ENCODE measurements at places on chromosomes 12 and 14.

DNA sequence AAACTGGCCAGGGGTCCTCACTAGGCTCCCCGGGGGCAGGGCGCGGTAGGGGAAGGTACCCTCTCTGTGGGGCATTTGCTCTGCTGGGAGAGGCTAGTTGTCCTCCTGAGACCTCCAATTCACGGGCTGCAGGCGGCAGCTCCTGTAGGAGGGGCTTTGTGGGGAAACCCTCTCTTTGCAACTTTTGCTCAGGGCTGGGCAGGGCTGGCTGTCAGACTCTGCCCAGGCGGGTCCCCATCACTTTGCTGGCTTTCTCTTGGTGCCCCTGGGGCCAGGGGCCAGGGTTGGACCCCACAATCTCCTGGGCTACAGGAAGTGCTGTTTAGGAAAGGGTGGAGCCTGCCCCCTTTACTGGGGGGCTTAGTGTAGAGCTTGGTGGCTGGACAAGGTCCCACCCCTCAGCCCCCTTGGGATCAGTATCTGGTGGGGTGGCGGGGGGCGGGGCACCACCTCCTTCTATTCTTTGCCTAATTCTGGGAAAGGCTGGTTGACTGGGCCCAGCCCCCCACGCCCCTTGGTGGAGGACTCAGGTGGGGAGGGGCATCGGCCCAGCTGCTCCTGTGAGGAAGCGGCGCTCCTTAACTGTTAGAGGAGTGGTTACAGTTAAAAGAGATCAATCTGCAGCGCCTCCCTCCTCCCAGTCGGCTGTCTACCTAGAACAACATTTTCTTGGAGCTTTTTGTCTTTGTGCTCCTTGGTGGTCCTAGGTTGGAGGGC, 918.7 kb downstream of the AACS start:
- DNase-seq = no peak

DNA sequence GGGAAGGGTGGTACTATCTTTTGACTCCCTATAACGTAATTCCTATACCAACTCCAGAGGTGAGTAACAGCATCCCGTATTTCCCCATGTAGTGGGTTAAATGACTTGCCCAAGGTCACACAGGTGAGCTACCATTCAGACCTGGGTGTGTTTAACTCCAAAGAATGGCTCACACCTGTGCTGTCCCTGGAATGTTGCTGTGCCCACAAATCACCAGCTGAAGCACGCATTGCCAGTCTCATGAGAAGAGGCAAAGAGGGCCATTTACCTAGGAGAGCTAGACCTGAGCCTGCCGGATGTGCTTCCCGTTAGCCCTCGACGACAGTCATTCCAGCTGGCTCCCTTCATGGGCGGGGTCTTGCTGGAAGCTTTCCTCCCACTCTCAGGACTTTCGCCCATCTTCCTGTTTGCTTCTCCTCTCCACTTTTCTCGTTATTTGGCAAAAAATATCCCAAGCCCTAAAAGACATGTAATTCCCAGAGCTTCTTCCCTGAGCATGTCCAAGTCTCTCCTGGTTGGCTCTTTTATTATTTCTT, 106.6 kb upstream of the VASH1 start:
- no peak for DNase-seq

- no peak for DNase-seq
Measured at GRCh38 chr12:48996794-48997718, 2.1 kb downstream of the DDN start.

- DNase-seq = no peak
Measured at GRCh38 chr12:67483871-67484554, 164.5 kb upstream of the DYRK2 start.

DNA sequence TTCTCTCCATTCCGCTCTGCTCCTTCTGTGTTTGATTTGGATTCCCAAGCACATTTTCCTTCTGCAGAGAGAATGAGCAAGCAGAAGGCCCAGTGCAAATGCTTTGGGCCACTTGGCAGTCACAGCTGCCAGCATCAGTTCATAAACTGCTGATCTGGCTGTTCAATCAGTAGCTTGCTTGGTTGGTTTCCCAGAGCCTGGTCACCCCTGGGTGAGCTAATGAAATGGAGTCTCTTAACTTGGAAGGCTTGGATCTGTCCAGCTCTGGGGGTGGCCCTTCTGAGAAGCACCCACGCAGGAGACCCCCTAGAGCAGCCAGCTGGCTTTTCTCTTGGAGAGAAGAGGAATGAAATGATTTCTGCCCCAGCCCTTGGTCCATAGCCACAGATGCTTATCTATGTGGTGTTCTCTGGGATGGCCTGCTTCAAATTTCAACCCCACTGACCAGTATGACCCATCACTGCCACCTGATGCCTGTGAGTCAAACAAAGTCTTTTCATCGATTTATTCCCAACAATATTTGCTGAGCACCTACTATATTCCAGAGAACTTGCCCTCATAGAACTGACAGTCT, 30.3 kb downstream of the FAIM2 start:
- DNase-seq = no peak

GRCh38 chr12:57733928-57734327, 4.6 kb downstream of the AGAP2 start:
- no peak for DNase-seq

- DNase-seq = no peak
Measured at GRCh38 chr12:121858662-121859572, at the start of gene HPD. Gene HPD (minus strand): TSS chr12:121858859. CDS start chr12:121858823, 36 bp downstream.

- DNase-seq = no peak
Measured at GRCh38 chr12:90593596-90594295, 361.2 kb downstream of the CCER1 start.

GRCh38 chr12:53726946-53727309, 324 bp downstream of the CALCOCO1 start:
- no peak for DNase-seq

- no peak for DNase-seq
Measured at GRCh38 chr12:113990250-113991223, 24.4 kb upstream of the RBM19 start.

DNA sequence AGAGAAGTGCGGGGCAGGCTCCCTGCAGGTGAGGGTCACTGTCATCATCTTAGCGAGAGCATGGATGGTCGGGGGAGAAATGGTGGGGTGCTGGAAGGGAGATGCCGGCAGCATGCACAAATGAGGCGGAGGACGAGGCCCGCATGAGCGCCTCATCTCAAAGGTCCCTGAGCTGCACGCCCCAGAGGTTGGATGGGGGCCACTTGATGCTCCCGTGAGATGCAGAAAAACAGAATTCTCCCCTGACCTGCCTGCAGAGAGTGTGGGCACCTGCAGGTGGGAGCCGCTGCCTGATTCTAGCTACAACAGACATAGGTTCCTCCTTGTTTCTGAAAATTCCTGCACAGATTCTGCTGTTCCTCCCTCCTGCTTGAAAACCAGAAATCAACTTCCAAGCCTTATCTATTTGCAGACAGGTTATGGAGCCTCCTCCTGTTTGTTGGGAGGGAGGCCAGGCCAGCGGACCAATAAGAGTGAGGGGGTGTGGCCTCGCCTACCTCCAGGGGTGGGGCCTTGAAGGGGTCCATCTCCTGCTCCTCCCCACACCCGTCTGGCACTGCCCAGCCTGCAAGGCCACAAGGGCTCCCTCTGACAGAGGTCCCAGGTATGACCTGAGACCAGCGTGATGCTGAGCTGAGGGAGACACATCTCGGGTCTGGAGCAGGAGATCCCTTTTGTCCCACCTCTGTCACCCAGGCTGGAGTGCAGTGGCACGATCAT, 67.2 kb downstream of the KDM2B start:
- no peak for DNase-seq

GRCh38 chr14:74979029-74979428, 23.6 kb upstream of the PGF start:
- DNase-seq = no peak

GRCh38 chr12:77685112-77685511, 145.6 kb upstream of the NAV3 start:
- DNase-seq = no peak

DNA sequence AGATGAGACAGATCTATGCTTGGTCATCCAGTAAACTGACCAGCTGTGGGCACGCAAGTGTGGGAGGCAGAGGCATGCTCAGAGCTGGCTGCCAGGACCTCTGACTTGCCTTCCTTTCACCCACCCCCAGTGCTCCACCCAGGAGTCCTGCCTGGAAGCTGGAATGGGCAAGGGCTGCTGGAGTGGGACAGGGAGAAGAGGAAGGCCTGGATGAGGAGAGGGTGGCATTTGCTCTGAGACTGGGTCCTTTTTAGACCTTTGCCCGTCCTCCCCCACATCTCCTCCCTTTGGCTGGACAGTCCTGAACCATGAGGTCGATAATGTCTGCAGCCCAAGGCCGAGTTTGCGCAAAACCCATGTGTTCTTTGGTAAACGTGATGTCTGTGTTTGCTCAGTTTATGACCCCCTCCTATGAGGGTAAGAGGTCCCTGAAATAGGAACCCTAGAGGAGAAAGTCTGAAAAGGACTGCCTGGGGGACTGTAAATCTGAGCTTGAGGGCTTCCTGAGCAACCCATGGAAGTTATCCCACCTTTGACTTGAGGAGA, 3.8 kb upstream of the INHBE start:
- DNase-seq = no peak

DNA sequence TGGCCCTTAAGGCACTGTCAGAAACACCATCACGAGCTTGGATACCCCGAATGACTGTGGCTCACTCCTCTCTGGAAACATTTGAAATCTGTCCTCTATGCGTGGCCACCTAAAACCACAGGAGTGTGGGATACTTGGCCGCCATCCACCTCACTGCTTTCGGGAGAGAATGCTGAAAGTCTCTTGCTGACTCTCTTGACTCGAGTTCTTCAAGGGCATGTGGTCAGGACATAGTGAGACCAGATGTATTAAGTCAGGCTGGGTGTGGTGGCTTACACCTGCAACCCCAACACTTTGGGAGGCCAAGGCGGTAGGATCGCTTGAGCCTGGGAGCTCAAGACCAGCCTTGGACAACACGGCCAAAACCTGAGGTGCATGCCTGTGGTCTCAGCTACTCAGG, 174.7 kb upstream of the ALG10B start:
- DNase-seq = no peak

DNA sequence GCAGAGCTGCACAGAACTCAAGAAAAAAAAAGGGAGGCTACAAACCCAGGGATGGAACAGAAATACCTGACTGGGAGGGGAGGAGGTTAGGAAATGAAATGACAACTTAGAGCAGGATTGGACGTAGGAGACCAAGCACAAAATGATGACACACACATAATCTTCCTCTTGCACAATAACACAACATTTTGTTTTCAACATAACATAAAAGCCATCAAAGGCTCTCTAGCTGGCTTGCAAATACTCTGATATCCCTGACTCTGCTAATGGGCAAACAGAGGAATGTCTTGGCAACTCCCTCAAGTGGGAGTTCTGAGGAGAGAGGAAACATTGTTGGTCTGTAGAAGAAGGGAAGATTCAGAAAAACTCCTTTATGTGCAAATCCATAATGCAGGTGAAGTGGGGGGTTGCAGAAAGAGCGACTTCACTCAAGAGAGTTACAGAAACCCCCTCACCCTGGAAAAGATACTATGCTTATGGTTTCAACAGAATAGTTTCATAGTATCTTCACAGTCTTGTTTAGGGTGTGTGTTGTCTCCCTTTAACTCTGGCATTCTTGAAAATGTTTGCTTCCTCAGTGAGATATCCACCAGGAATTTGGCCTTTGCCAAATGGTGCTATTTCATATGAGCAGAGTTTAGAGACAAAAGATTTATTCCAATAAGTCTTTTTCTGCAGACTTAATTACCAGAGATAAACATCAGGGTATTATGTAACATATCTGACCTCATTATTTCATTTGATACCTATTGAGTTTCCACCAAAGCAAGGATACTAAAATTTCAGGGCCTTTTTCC, 43.8 kb upstream of the LTBP2 start:
- no peak for DNase-seq

DNA sequence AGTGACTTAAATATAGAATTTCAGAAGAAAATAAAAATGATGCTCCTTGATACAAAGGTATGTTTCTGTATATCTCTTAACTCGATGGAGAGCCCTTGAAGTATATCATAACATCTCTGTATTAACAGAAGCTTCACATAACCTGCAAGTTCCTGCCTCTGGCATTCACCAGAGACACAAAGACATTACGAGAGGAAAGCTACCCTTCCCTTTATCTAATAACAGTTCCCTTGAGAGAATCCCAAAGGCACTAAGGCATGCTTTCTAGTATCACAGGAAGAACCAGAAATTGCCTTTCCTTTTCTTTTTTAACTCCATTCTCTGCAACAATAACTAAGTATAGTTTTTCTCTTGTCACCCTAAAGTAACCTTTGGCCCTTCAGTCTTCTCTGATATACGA, 164.5 kb downstream of the MGAT4C start:
- no peak for DNase-seq

DNA sequence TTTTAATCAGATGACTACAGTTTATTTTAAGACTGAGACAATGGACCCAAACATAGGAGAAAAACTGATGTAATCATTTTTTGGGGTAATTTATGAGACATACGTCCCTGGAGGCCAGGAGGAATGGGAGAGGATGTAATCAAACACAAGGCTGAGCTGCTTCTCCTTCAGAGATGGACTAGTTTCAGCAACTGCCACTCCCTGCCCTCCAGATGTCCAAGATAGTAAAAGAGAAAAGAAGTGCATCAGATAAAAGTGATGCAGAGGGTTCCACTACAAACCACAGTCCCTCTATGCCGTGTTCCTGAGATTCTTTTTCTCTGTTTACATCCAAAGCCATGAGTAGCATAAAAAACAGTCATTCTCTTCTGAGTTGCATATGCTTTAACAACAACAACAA, 101.1 kb downstream of the DACT1 start:
- DNase-seq = no peak

GRCh38 chr12:64716839-64717455, 42.3 kb downstream of the GNS start:
- DNase-seq = no peak

- no peak for DNase-seq
Measured at GRCh38 chr14:22500954-22501726, 87.9 kb downstream of the DAD1 start.

- DNase-seq = no peak
Measured at GRCh38 chr12:3680919-3681594, 71.9 kb downstream of the CRACR2A start.

DNA sequence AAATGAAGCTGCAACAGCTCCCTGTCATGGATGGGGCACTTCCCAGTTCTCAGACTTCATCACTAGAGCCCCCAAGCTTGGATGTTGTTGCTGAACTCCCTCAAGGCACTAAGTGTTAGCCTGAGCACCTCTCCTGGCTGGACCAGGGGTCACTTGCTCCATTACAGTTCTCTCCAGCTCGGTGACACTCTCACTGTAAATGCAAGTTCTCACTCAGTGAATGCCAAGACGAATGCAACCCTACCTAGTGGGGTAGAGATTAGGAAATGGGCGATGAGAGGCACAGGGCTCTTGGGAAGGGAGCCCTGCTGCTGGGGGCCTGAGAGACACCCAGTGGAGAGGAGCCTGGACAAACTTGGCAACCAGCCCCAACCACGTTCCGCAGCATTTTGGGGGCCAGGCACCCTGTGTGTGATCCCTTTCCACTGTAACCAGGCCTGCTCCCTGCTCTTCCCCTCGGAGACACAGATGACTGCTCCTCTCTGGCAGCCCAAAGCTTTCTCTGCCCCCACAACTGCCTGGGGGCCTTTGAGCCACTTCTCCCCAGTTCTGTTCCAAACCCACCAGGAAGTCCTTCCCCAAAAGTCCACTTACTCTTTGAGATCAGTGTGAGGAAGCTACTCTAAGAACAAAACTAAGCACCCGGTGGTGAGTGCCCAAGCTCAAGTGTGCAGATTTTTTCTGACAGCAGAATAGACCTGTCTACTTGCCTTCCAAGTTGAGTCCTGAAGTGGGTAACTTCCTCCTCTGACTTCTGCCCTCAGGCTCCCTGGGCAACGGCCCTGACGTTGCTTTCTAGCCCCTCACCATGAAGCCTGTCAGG, 8.0 kb upstream of the SELPLG start:
- no peak for DNase-seq
